Activated T-cell treated with anti-CD3 and anti-CD28 coated beads for 1 hour (primary cell): ENCODE measurements at places on chromosomes 2 and 18.

- no peak for DNase-seq
Observed at GRCh38 chr2:33062665-33063250, 116.0 kb downstream of the LTBP1 start.

GRCh38 chr2:70785137-70785911, 5.1 kb downstream of the FIGLA start:
- DNase-seq, result peak; percentile 21

DNA sequence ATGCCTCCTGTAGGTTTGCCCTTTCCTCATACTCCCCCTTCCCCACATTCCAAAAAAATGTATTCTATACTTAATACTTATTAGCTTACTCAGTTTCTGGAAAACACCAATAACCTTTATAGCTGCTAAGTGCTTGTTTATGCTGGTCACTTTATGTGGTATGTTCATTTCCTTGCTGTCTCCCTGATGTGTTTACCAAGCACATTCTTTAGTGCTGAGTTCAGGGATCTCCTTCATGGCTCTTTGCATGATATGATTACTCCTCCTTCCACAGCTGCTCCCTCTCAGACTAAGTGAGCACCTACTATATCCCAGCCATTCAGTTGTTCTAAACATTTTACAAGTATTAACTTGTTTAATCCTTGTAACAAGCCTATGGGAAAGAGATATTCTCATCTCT, 698.3 kb upstream of the FANCL start:
- DNase-seq, result no peak

DNA sequence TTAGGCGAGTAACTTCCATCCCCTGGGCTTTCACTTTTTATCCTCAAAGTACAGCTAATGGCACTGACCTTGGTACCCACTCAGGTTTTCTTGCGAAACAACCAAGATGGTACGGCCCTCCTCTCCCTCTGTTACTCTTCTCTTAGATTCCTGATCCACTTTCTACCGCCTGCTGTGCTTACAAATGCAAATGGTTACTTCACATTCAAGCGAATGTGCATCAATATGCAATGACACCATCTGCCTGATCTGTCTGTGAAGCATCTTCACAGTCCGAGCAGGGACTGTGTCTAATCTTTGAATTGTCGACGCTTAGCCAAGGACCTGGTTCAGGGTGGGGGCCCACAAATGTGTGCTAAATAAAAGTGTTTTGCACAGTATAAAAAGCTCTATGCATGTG, 112.2 kb downstream of the TRIB2 start:
- DNase-seq, result no peak
